ENCODE measurements at places on chromosomes 16 and 17.

- DNase-seq: peak; percentile 88
Measured at GRCh38 chr17:47998044-47998443, 27.1 kb downstream of the CDK5RAP3 start.

DNA sequence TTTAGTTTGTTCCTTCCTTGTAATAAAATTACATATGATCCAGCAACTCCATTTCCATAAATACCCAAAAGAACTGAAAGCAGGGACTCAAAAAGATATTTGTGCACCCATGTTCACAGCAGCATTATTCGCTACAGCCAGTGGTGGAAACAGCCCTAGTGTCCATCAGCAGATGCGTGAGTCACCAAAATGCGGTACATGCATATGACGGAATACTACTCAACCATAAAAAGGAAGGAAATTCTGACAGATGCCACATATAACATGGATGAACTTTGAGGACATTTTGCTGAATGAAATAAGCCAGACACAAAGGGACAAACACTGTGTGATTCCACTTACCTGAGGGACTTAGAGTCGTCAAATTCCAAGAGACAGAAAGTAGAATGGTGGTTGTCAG is 9.1 kb upstream of the SLC47A2 start:
- no peak for DNase-seq

GRCh38 chr17:17479209-17479608 is 2.4 kb downstream of the MED9 start:
- DNase-seq: no peak

DNA sequence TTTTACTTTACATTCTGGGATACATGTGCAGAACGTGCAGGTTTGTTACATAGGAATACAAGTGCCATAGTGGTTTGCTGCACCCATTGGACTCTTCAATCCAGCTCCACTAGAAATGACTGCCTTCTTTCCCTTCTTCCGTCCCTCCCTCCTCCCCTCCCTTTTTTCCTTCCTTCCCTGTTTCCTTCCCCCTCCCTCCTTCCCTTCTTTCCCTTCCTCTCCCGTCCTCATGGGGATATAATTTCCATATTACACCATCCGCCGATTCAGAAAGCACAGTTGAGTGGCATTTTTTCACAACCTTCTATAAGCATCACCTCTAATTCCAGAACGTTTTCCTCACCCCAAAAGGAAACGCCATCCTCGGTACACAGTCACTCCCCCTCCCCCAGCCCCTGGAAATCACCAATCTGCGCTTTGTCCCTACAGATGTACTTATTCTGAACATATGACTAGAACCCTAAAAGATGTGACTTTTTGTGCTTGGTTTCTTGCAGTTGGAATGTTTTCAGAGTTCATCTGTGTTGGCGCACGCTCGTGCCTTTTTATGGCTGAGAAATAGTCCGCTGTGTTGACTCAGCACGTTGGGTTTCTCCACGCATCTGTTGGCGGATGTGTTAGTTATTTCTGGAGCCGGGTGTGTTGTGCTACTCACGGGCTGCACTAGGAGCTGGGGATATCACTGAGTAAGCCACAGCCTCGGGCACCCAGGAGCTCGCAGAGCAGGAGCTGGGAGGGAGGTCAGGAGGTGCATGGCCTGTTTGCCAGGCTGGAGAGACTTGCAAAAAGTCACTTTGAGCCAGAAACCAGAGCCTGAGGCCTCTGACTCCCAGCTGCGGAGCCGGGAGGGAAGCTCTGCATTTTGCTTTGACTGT is 336.4 kb downstream of the SEC14L1 start:
- no peak for DNase-seq

GRCh38 chr16:78522327-78522726 is 422.9 kb downstream of the WWOX start:
- no peak for DNase-seq

DNA sequence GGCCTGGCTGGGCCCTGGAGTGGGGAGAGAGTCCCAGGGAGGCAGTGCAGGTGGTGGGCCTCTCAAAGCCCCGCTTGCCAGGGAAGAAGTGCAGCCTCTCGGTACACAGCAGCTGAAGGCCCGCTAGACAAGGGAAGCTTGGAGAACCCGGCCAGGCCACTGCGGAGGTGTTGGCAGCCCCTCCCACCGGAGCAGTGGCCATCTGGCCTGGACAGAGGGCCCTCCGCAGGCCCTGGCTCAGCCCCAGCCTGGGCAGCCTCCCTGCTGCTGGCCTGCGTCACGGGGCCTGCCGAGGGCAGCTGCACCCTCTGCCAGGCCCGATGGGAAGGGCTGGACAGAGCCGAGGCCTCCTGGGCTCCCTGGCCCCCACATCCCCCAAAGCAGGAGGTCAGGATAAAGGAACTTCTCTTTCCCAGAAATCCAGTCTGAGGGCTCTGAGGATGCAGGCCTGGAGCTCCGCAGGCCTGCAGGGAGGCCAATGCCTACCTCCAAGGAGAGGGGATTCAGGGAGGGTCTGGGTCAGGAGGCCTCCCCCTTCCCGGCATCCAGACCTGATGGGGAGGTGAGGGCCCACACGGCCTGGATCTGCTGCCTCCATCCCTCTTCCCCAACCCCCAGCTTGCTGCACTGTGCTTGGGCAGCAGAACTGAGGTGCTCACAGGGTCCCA is 4.3 kb downstream of the SPPL2C start:
- peak; percentile 53 for DNase-seq

DNA sequence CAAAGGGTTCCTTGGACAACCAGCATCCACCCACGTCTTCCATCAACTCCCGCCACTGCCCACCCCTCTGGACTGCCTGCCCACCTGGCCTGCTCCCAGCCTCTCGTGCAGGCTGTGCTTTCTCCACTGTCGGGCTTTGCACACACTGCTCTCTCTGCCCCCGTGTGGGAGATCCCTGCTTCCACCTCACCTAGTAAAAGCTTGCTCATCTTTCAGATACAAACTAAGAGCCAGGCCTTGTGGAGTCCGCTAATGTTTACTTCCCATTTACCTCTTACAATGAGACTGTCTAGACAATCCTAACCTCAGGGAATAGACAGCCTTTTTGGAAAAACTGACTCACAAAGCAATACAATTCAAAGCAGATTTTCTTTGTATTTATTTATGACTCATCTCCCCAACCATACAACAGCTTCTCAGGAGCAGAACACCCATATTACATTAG is 67.6 kb downstream of the USP31 start:
- no peak for DNase-seq

- DNase-seq: no peak
Measured at GRCh38 chr16:10870137-10870776, 6.7 kb upstream of the CIITA start.

DNA sequence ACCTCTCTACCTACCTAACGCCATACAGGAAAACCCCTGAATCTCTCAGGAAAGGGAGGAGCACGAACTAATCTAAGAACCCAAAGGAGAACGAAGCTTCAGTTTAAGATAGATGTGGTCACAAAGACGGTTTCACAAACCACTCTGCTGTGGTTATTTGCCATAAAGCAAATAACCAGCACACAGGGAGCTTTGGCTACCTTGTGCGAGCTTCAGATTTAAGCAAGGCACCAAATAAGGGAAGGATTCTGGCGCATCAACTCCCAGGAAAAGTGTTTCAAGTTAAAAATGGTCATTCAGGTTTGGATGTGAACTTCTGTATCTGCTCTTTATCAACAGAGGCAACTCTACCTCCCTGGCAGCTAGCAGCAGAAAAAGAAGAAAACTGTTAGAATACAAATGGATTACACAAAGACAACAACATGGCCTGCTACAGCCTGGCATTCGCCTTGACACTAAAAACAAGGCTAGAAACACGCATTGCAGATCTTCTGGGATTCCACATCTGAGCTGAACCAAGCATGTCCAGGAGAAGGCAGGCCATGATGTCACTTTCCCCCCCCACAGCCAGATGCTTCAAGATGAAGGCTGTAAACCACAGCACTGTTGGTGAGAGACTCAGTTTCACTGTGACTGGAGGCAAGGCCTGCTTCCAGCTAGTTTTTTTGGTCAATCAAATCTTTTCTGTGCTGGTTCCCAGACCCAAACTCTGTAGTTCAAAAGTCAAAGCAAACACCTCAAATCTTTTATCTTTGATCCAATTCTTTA is 43.6 kb downstream of the SMG6 start:
- no peak for DNase-seq

DNA sequence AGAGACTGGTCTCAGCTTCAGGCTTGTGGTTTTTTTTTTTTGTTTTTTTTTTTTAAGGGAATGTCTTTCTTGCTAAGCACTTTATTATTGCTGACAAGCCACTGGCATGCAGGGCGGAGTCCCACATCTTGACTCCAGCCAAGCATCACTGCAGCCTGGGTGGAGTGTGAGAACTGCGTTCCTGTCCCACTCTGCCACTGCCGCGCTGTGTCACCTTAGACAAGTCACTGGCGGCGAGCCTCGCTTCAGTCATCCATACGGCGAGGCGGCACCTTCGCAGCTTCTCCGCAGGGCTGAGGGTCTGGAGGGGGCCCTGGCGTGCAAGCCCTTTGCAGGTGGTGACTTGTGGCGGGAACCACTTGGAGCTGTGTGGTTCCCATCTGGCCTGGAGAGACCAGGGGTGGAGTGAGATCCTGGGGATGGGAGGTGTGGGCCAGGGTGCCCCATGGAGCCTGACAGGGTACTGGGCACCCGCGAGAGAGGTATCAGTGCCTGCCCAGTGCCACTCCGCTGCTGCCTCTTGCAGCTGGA is 99.1 kb upstream of the CIBAR2 start:
- peak; percentile 47 for DNase-seq

DNA sequence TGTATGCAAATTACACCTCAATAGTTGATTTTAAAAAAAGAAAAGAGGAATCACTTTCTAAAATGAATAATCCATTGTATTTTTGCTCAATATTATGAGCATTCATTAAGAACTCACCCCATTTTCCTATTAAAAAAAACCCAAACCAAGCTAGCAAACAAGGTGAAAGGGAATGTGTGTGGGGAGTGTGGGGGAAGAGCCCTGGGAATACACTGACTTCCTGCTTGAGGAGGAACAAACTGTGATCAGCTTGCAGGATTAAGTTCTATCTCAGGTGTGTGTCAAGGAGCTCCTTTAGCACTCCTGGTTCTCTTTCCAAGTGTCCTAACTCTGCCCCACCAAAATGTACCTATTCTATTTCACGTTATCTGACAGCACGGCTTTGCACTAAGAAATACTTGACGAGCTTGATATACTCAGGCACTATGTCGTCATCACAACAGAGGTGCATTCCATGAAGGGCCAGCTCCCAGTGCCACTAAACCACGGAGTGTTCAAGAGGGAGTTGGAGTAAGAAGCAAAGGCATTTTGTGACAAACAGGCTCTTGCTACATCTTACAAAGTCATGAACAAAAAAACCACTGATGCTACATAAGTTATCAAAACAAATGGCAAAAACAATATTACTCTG is 73.2 kb downstream of the MYH10 start:
- DNase-seq: no peak

- DNase-seq: no peak
Measured at GRCh38 chr17:58969156-58969555, 137.5 kb downstream of the TRIM37 start.

GRCh38 chr17:65694601-65695000 is 133.2 kb upstream of the AXIN2 start:
- DNase-seq: no peak

DNA sequence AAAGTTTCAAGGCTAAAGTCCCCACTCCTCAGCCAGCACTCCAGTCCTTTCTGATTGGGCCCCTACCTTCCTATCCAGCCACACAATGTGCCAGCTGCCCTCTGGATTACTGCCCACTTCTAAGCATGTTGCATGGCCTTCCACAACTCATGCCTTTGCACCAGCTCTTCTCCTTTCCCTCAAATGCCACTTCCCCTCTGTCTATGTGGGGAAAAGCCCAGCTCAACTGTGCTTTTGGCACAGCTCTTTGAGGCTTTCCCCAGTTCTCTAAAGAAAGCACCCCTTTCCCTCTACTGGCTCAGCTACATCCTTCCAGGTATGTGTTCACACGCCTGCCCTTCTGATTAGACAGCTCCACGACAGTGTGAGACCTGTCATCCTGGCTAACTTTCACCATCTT is 18.5 kb downstream of the GTF3C1 start:
- peak; percentile 87 for DNase-seq

DNA sequence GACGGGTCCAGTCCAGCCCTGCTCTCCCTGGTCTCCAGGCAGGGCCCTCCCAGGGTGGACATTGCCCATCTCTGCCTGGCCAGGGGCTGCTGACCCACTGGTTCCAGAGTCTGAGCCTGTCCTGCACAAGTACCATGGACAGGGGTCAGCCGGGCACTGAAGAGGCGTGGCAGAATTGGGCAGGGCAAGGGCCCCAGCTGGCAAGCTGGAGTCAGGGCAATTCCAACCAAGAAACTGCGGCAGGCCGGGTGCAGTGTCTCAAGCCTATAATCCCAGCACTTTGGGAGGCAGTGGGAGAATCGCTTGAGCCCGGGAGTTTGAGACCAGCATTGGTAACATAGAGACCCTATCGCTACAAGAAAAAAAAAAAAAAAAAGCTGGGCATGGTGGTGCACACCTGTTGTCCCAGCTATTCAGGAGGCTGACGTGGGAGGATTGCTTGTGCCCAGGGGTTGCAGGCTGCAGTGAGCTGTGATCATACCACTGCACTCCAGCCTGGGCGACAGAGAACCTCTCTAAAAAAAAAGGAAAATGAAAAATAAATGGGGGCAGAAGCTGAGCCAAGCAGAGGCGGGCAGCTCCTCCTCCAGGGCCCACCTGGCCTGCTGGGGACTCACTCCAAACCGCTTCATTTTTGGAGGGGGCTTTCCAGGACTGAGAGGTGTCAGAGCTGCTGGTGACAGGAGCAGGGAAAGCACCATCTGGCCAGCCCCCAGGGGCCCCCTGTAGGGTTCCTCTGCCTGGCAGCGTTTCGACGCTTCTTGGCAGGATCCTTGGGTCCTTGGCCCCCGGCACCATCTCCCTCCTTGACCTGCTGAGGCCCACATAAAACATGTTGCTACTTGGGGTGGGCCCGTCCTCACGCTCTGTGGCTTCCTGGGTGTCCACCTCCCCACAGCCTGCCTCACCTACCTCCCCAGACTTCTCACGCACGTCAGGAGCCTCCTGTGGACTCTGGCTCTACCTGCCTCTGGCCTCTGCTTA is 2.9 kb upstream of the MAFG start:
- DNase-seq: peak; percentile 91

GRCh38 chr16:1926271-1926670 is 8.1 kb upstream of the HS3ST6 start:
- no peak for DNase-seq

DNA sequence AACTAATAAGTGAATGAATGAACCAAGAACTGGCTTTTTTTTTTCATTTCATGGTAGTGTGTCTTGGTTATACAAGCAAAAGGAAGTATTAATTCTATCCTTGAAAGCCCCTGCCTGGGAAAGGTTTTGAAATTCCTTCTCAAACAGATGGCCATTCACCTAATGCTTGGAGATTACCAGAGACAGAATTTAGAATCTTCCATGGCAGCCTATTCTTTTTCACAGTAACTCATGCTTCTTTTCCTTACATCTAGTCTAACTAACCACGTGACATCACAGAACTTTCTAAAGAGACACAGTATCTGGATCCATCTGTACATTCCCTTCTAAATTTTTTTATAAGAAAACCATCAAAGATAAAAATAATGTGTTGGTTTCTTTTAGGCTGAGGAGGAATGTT is 151.6 kb downstream of the FTO start:
- peak; percentile 52 for DNase-seq

- DNase-seq: no peak
Measured at GRCh38 chr16:2531371-2531695, at the start of gene CEMP1. Gene CEMP1, minus strand, starts transcription at chr16:2531408. Its CDS starts 335 bp downstream, at chr16:2531073.

DNA sequence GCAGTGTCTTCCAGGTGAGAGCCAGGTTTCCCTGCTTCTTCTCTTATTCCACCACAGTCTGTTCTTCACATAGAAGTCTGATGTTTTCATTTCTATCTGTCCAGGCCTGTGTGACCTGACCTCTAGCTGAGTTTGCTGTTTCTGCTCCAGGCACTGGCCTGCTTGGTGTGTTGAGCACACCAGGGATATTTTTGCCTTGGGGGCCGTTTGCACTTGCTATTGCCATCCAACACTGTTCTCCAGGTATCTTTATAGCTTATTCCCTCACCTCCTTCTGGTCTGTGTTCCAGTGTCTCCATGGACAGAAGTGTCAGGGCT is 41.4 kb downstream of the MRTFB start:
- no peak for DNase-seq

Data from NCI-H524 (cell line).